ENCODE measurements at places on chromosomes 2 and 18. TPM values are rescaled to one million over a fixed set of nuclear protein-coding genes. Genes with fewer than 3 reads are reported as not detected.

The NBEAL1 gene
- 31.6 TPM for total RNA-seq

The TRIM43 gene
- not detected for total RNA-seq

The TUBB8B gene
- not detected for total RNA-seq

The CD226 gene
- 25.9 TPM for total RNA-seq

The PLGLB1 gene
- total RNA-seq, result 5.7 TPM

The TCF23 gene
- total RNA-seq, result 3.2 TPM

The STPG4 gene
- 2.2 TPM for total RNA-seq

The GALNT14 gene
- 8.5 TPM for total RNA-seq

The PRKAG3 gene
- total RNA-seq, result not detected

The ITPRIPL1 gene
- total RNA-seq, result 6.6 TPM

The ELOA2 gene
- not detected for total RNA-seq

The GLI2 gene
- total RNA-seq, result 1.4 TPM

The DLX2 gene
- total RNA-seq, result not detected

The TMEM37 gene
- total RNA-seq, result 24.1 TPM

The SULT1C2 gene
- 0.65 TPM for total RNA-seq

The CMPK2 gene
- total RNA-seq, result 12.2 TPM

Measured in spleen (tissue), 13 donors.